Adrenal gland (tissue), 19 donors: ENCODE measurements at places on chromosomes 7 and 10. TPM values are rescaled to one million over a fixed set of nuclear protein-coding genes. Genes with fewer than 3 reads are reported as not detected.

The ANKRD61 gene
- not detected for total RNA-seq

The CLRN3 gene
- total RNA-seq = not detected

DNA sequence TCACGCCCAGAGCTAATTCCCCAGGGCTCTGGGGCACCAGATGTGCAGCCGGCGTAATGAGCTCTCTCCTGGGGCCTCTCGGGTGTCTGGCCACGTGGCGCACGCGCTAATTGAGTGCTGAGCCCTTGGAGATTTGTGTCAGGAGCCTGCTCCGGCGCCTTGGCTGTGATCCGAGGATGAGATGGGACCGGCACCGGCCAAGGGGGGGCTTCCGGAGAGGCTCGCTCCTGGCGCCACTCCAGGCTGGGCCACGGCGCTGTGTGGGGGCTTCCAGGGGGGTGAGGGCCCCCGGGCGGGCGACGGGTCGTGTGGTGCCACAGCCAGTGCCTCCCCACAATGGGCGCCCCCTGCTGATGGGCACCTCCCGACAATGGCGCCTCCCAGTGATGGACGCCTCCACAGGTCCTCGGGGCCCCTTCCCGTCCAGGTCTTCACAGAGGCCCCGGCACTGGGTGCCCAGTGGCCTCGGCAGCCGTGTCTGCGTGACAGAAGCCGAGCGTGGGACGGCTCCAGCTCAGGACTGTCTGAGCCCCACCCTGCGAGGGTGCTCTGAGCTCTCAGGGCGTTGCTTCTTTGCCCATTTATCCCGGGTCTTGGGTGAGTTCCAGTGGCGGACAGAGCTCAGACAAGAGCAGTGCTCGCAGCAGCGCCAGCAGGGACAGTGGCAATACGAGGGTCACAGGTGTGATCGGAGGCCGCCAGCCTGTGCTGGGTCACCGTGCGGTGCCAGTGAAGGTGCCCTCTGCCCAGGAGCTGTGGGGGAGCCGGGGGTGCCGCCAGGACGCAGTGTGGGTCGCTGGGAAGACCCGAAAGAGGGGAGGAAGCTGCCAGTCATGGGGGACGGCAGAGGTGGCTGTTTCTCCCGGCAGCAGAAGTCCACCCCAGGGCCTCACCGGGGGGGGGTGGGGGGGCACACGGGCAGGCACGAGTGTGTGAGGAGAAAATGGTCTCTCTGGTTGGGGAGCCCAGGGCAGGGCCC lies 8.2 kb upstream of the NKX6-2 start:
- H3K36me3 ChIP-seq = no peaks in the 10 kb centered on the region
- peaks cover 9% of the 10 kb centered on the region for H3K27me3 ChIP-seq
- no peak overlapping the region for H3K27ac ChIP-seq
- H3K4me3 ChIP-seq = no peak overlapping the region

DNA sequence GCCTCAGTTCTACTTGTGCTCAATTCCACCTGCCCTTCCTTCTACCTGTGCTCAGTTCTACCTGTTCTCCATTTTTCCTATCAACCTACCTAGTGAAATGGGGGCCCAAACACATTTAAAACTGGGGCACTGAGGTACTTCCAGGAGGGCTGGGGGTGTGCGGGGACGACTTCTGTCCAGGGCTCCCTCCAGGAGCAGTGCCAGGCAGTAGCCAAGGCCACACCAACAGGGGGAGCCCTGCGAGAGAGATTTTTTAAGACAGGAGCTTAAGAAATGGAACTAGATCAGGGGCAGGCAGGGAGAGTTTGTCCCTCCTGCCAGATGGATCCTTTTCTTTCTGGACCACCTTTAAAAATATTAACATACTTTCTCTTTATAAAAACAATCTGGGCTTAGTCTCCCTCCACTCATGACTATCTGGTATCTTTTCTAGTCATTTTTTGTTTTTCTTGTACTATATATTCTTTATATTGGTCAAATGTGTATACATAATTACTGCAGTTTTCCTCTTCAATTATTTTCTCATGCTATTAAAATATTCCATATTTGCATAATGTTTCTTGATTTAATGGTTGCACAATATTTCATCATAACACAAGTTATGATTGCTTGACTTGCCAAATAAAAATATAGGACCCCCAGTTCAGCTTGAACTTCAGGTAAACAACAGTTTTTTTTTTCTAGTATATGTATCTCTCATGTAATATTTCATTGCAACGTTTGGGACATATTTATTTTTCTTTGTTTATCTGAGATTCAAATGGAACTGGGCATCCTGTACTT lies 47.3 kb upstream of the INSYN2A start:
- no peak overlapping the region for H3K4me3 ChIP-seq
- H3K27ac ChIP-seq = no peak overlapping the region
- no peaks in the 10 kb centered on the region for H3K27me3 ChIP-seq
- peaks cover 4% of the 10 kb centered on the region for H3K36me3 ChIP-seq
- no peaks in the 10 kb centered on the region for H3K4me1 ChIP-seq

DNA sequence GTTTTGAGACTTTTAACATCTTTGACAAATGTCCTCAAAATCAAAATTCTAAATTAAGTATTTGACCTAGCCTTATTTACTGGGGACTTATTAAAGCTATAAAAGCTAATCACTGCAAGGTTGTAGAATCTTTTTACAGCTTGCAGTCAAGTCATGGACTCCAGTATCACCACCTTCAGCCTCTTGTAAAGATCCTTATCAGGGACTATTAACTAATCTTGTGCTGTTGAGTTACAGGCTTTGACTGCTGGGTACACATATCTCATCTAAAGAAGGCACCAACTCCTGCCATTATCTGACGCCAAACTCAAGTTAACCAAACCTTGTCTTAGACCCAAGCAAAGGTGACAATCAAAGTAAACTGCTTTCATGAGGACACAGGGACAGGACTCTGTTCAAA lies 621.0 kb upstream of the IGFBP3 start:
- H3K27me3 ChIP-seq = no peaks in the 10 kb centered on the region
- no peak overlapping the region for H3K27ac ChIP-seq
- no peak for DNase-seq
- H3K4me1 ChIP-seq = no peaks in the 10 kb centered on the region
- H3K36me3 ChIP-seq = no peaks in the 10 kb centered on the region
